Type B pancreatic cell (in vitro differentiated cells): ENCODE measurements at places on chromosomes 3 and 15.
A peak's percentile ranks its signal among the peaks of the same experiment; 100 is the strongest.

GRCh38 chr3:126083511-126083912 is 412 bp downstream of the SLC41A3 start:
- no peak for DNase-seq

GRCh38 chr3:176395240-176395639 is 802.0 kb downstream of the TBL1XR1 start:
- DNase-seq: no peak

DNA sequence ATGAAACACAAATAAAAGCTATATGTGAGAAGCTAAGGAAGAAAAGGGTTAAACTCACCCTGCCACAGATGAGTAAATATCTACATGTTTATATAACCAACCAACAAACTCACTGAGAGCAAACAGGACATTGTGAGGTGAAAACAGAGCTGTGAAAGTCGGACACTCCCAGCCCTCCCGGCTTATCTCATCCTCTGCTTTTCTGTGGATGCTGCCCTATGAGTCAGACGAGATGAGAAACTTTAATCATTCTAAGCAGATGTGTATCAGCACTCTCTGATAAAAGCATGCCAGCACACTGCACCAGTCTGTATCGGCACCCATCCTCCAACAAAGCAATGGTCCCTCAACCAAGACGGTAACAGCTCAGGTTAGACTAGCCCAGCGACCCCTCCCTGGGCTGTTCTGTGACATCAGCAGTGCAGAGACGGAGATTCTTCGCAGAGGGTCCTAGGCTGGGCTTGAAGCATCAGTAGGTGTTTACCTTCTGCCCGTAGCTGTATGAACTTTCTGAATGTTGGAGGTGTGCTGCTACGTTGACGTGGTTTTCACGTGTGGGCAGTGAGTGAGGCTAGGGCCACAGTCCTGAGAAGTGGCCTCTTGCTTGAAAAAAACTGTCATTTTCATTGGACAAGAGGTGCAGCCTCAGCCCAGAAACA is 119.8 kb upstream of the ALDH1A3 start:
- DNase-seq: no peak

- DNase-seq: no peak
These were observed 109.0 kb upstream of the ADAMTS9 start for GRCh38 chr3:64796607-64797399.

DNA sequence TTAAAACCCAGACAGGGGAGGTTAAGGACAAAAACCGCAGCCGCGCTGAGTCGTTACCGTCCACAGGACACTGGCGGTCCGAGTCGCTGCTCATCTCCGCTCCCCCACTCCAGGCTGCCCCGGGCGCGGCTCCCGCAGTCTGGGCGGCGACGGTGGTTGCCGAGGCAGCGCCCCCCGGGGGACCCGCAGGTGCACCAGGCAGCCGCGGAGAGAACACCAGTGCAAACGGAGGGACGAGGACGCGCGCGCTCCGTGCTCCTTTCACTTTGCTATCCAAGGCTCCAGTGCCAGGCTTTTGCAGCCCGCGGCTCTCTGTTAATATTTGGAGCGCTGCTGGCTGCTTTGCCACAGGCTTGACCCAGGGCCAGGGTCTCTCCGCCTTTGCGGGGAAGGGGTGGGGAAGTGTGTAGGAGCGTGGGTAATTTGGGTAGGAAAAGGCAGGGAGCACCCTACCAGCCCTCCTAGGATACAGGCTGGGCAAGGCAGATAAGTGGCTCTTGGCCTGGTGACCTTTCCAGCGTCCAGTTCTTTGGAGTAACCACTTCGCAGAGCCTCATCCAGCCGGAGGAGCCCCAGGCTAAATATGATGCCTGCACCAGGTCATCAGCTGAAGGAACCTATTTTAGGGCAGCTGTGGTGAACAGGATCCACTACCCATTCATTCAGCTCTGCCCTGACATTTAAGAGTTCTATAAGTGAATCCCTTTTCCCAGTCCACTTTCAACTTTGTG is at the start of gene GADL1:
Gene GADL1, minus strand, starts transcription at position 141 of the 731 bp plus-strand sequence. Its CDS starts 47 bp downstream, at position 94.
- DNase-seq: peak; percentile 74

- DNase-seq: no peak
These were observed 1.2 kb downstream of the TRPM7 start for GRCh38 chr15:50685191-50685975.

GRCh38 chr3:28328188-28329151 is 20.1 kb upstream of the ZCWPW2 start:
- no peak for DNase-seq
